CD4-positive, alpha-beta memory T cell (primary cell): ENCODE measurements at places on chromosomes 3 and 15.

- no peak for DNase-seq
Measured at GRCh38 chr3:86938416-86939105, 52.4 kb downstream of the VGLL3 start.

GRCh38 chr15:70596354-70597055 is 166.9 kb downstream of the UACA start:
- no peak for DNase-seq

GRCh38 chr3:109257269-109257668 is 59.0 kb downstream of the DPPA2 start:
- no peak for DNase-seq

DNA sequence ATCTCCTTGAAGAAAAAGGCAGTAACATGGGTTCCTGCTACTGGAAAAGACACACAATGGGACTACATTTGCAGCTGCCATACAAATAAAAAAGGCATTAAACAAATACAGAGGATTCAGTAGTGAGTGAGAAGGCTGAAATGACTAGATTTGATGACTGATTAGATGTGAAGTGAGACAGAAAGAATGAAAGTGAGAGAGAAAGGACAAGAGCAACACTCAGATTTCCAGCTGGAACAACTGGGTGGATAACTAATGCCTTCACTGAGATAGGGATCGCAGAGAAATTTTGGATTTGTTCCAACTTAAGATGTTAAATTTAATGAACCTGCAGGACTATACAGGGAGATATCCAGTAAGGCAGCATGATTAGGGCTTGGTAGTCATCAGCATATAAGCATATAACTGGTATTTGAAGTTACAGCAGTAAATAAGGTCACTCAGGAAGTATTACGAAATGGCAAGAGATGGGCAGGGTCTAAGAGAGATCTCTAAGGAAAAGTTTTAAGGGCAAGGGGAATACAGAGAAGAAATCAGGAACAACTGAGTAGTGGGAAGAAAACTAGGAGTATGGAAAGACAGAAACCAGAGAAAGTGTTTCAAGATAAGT is 8.2 kb downstream of the OSBPL11 start:
- DNase-seq = no peak

- DNase-seq = no peak
Measured at GRCh38 chr3:26437678-26438077, 184.9 kb upstream of the LRRC3B start.
